ENCODE measurements at places on chromosomes 7 and 10. TPM values are rescaled to one million over a fixed set of nuclear protein-coding genes. Genes with fewer than 3 reads are reported as not detected.
A peak's percentile ranks its signal among the peaks of the same experiment; 100 is the strongest.

- no peaks in the 10 kb centered on the region for H3K36me3 ChIP-seq
- DNase-seq = no peak
- no peak overlapping the region for H3K4me3 ChIP-seq
These were observed 81.4 kb downstream of the ABCB5 start for GRCh38 chr7:20696803-20697333.

- no peaks in the 10 kb centered on the region for H3K36me3 ChIP-seq
- DNase-seq = no peak
- no peaks in the 10 kb centered on the region for H3K27me3 ChIP-seq
- no peak overlapping the region for H3K4me3 ChIP-seq
- peaks cover 40% of the 10 kb centered on the region for H3K4me1 ChIP-seq
- no peak overlapping the region for H3K27ac ChIP-seq
These were observed 44.1 kb downstream of the MTURN start for GRCh38 chr7:30178748-30179436.

DNA sequence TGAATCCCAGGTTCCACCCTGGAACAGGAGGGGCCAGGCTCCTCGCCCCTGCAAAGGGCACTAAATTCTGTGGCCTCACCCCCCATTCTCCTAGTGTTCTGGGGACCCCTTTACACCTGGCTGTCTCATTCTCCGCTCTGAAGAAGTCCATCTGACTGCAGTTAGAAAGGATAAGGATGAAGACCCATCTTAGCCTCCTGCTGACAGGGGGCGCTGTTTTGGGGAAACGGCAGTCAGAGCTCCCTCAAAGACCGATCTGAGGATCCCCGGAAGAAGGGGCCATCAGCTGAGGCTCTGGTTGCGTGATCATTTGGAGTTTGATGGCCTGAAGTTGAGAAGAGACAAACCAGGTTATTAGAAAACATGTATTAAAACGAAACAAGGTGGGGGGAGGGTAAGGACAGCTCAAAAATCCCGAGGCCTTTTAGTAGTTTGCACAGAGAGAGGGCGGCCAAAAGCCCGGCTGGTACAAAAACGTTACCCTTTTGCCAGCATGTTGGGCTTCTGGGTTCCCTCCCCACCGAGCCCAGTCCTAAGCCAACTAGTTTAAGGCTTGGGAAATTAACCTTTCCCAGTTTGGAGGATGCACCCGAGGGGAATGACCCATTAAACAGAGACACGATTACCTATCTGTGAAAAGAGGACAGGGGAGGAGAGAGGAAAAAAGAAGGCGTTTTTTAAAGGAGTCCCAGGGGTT is 102.8 kb downstream of the CHN2 start:
- H3K36me3 ChIP-seq = no peaks in the 10 kb centered on the region
- no peak overlapping the region for H3K27ac ChIP-seq
- no peak for DNase-seq
- no peak overlapping the region for H3K4me3 ChIP-seq
- H3K4me1 ChIP-seq = no peaks in the 10 kb centered on the region

DNA sequence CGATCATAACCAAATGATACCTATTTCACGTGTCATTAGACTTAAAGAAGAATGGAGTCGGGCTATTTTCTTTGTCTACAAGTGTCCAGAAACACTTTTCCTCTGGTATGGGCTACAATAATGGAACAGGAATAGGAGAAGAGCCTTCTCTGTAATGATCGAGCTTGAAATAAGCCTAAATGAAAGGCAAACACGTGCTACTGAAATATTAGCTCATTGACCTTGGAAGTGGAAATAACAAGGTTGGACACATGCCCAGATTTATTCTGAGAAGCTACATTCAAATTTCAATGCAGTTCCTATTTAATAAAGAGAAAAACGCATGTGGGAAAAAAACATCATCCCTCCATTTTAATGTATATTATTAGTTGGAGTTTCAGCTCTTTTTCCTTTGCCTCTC is 254.7 kb upstream of the PTER start:
- H3K4me1 ChIP-seq = no peaks in the 10 kb centered on the region
- H3K36me3 ChIP-seq = no peaks in the 10 kb centered on the region
- H3K27me3 ChIP-seq = no peaks in the 10 kb centered on the region
- DNase-seq = peak; percentile 4
- H3K4me3 ChIP-seq = no peak overlapping the region

Gene VPS41
- 40.7 TPM for total RNA-seq

Gene RARRES2
- 43.4 TPM for total RNA-seq

DNA sequence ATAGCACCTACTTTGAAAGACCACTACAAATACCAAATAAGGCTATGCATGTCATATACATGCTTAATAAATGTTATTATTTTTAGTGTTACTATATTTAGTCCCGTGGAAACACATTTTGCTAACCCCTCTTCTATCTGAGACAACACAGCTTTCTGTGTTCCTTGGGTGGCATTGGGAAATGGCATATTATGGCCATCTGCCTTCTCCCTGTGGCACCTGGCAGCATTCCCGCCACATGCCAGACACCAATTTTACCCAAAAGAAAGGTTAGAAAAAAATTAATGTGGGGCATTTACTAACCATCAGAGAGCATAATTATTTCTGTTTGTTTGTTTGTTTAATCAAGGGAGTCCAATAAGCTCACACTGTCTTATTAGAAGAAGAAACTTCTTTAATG is 168.6 kb upstream of the ETV1 start:
- H3K4me1 ChIP-seq = no peaks in the 10 kb centered on the region
- H3K27me3 ChIP-seq = no peaks in the 10 kb centered on the region
- DNase-seq = no peak
- H3K27ac ChIP-seq = no peak overlapping the region

GRCh38 chr7:102277901-102278300 is 8.8 kb upstream of the SH2B2 start:
- no peaks in the 10 kb centered on the region for H3K27me3 ChIP-seq
- H3K36me3 ChIP-seq = no peaks in the 10 kb centered on the region
- H3K27ac ChIP-seq = no peak overlapping the region
- H3K4me1 ChIP-seq = peaks cover 10% of the 10 kb centered on the region

DNA sequence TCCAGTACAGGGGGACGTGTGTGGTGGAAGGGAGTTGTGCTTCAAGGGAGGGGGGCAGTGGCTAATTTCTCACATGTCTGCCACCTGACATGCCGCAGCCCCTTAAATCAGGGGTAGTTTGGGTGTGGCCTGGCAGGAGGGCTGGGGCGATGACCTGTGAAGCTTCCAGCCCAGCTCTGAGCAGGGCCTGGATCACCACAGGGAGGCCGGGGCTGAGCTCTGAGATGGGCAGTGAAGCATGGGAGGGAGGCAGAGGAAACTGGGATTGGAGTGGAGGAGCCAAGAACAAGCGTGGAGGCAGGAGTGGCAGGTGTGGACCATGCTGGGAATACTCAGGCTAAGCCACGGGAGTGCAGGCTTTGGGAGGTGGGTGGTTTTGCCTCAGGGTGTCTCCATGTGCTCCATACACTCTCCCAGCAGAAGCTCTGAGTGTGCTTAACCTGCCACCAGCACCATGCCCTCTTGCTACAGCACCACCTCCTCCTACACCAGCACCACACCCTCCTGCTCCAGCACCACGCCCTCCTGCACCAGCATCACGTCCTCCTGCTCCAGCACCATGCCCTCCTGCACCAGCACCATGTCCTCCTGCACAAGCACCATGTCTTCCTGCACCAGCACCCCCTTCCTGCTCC is 99.3 kb upstream of the SHH start:
- no peaks in the 10 kb centered on the region for H3K27me3 ChIP-seq
- H3K4me1 ChIP-seq = no peaks in the 10 kb centered on the region
- H3K27ac ChIP-seq = no peak overlapping the region
- H3K36me3 ChIP-seq = no peaks in the 10 kb centered on the region
- no peak for DNase-seq

DNA sequence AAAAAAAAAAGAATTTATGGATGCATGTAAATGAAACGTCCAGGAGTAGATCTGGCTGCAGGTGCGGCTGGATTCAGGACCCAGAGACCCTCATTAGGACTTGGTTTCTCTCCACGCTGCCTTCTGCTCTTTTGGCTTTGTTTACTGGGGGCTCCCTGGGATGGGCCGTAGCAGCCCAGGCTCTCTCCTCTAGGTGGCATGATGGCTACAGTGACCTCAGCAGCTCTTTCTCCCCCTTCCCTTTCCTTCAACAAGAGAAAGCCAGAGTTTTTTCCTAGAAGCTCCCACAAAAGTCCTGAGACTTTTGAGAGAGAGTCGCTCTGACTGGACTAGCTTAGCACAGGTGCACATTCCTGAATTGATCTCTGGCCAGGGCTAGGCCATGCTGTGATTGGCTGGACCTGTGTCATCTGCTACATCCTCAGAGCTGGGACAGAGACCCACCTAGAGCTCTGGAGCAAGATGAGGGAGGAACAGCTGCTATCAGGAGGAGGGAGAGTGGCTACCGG is 67.8 kb upstream of the PDCD4 start:
- H3K27ac ChIP-seq = no peak overlapping the region
- peaks cover 10% of the 10 kb centered on the region for H3K4me1 ChIP-seq
- no peaks in the 10 kb centered on the region for H3K27me3 ChIP-seq
- no peaks in the 10 kb centered on the region for H3K36me3 ChIP-seq
- no peak overlapping the region for H3K4me3 ChIP-seq
- DNase-seq = peak; percentile 84

Gene CDHR3
- 10.1 TPM for total RNA-seq

All from muscle of leg (tissue), 16 donors.